ENCODE measurements at places on chromosomes 13 and 19. TPM values are rescaled to one million over a fixed set of nuclear protein-coding genes. Genes with fewer than 3 reads are reported as not detected.
A peak's percentile ranks its signal among the peaks of the same experiment; 100 is the strongest.

- peak; percentile 97 for DNase-seq
These were observed 20.3 kb downstream of the MAST3 start for GRCh38 chr19:18117692-18118378.

GRCh38 chr13:113360446-113360845 is 3.5 kb downstream of the GRTP1 start:
- no peak for DNase-seq

The F10 gene
- total RNA-seq: 6.8 TPM

The NANOS3 gene
- total RNA-seq: not detected

The MED25 gene
- 44.9 TPM for total RNA-seq

The OVOL3 gene
- total RNA-seq: not detected

Data from neural progenitor cell (in vitro differentiated cells).